ENCODE measurements at places on chromosomes 13 and 19.
A peak's percentile ranks its signal among the peaks of the same experiment; 100 is the strongest.

DNA sequence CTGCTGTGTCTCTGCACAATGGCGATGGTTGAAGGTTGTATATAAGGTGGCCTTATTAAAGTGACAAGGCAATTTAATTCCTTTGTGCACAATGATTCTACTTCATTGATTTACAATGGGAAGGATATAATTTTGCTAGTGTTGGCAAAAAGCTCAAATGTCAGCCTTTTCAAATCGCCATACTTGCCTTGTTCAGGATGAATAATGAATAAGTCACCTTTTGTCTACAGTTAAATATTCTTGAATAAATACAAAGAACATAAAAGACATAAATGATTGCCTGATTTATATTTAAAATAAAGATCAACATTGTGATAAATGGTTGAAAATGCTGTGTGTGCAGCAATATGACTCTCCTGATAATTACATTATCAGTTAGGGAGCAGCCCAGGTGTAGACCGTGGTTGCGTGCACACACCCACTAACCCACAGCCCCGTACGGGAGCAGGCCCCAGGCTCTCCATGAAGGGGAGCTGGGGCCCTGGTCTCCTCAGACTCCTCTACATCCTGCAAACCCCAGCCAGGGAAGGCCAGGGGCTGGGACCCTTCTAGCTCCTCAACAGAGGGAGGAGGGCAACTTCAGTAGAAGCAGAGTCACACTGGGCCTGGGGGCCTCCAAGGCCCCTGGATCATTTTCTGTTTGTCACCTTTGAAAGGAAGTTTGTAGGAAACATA is 64.9 kb downstream of the TEX29 start:
- DNase-seq = no peak

DNA sequence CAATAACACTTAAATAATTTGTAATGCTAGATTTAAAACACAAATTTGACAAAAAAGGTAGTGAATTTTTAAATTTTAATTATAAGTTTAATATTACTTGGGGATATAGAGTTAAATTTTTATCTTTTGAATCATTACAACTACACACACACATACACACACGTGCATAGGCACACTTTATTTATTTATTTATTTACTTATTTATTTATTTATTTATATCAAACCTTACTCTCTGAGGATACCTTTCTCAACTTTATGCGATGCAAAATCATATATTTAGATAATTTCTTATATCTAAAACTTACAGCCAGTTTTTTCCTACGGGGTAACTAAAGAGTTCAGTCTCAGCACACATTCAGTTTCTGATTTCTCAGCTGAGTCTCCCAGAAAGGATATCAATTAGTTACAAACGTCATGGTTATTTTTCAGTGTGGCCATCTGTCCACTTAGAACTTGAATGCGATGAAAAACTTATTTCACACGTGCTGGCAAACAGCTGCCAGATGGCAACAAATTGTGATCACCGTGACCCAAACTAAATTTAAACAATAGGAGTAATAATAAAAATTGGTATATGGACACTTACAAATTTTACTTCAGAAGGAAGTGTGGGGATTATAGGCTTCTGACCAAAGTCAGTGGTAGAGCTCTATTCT is 683.1 kb upstream of the PRR20A start:
- no peak for DNase-seq

DNA sequence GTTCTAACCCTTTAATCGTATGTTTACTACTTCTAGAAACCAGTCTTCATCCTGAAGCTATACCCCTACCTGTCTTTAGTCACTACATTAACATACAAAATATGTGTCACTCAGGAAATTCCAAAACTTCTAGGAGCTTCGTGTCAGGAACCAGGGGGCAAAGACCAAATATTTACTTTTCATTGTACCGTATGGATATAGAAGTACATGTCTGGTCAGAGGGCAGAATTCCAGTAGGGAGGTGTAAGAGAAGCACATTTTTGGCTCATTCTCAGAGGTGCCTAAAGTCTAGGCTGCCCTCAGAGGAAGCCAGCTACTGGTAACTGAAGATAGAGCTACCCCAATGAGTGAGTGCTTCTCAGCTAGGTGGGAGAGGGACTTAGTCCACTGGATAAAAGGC is 320.7 kb downstream of the DIAPH3 start:
- DNase-seq = no peak

DNA sequence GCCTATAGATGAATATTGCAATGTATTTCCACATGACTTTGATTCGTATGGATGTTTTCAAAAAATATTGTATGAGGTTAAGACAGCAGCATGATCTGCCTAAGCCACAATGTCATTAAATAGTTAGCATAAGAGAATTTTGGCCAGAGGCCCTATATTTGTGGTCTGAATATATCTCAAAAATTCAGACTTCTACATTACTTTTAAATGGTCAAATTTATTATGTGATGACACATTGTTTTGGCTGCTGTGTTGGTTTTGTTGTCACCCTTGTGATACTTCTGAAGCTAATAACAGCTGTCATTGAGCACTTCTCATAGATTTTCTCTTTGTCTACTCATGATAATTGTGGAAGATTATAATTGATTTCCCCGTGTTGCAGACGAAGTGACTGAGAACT is 288.2 kb downstream of the MYO16 start:
- DNase-seq = peak; percentile 17

GRCh38 chr19:31716826-31717225 is 367.6 kb upstream of the TSHZ3 start:
- DNase-seq = no peak

GRCh38 chr13:113967729-113968462 is 6.0 kb downstream of the C13orf46 start:
- DNase-seq = no peak

- no peak for DNase-seq
Observed at GRCh38 chr13:101576977-101577376, 124.5 kb downstream of the ITGBL1 start.

- no peak for DNase-seq
Observed at GRCh38 chr19:5273782-5274181, 66.8 kb downstream of the PTPRS start.

DNA sequence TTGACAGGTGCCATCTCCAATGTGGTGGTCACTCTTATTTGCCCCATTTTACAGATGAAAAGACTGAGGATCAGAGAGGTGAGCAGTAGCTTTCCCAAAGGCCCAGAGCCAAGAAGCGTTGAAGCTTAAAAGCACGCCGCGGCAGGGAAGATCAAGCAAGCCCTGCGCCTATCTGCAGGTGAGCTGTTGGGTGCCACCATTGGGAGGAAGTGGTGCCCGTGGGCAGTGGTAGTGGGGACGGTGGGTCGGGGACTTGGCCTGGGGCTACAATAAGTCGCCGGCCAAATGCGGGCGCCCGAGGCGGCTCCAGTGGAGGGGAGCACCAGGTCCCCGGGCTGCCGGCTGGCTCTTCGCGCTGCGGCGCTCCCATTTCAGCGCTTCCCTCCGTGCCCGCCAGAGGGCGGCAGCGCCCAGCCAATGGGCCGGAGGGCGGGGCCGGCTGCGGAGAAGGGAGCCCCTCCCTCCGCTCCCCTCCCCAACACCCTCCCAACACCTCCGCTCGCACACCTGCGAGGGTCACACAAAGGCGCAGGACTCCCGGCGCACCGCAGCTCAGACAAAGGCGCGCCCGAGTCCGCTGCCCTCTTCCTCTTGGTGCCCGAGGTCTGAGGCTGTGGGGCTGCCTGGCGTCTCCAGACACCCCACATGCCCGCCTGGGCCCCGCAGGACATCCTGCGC is 744 bp upstream of the POU2F2 start:
- peak; percentile 79 for DNase-seq

GRCh38 chr19:28290963-28291657 is 921.8 kb downstream of the UQCRFS1 start:
- DNase-seq = no peak

Measured in AG08395 (cell line).